ENCODE measurements at places on chromosomes 12 and 14.

GRCh38 chr12:103960616-103961227 lies 5.0 kb upstream of the TDG start:
- DNase-seq: no peak

DNA sequence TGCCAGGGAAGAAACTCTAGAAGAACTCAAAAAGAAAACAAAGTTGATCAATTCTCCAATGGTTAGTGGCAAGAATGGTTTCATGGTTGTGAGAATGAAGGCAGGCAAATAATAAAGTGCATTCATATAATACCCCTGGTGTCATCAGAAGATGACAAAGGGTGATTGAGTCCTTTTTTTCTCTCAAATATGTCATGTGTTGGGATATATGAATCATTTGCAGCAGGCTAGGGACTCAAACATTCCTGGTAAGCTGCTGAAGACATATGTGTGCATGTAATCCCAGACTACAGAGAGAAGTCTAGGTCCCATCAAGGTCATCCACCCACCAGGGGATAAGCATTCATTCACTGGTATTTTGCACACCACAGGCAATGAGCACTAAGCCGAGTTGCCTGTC lies 82.4 kb upstream of the MYF6 start:
- no peak for DNase-seq

- DNase-seq: no peak
Measured at GRCh38 chr12:96364092-96364700, 36.0 kb downstream of the CDK17 start.

DNA sequence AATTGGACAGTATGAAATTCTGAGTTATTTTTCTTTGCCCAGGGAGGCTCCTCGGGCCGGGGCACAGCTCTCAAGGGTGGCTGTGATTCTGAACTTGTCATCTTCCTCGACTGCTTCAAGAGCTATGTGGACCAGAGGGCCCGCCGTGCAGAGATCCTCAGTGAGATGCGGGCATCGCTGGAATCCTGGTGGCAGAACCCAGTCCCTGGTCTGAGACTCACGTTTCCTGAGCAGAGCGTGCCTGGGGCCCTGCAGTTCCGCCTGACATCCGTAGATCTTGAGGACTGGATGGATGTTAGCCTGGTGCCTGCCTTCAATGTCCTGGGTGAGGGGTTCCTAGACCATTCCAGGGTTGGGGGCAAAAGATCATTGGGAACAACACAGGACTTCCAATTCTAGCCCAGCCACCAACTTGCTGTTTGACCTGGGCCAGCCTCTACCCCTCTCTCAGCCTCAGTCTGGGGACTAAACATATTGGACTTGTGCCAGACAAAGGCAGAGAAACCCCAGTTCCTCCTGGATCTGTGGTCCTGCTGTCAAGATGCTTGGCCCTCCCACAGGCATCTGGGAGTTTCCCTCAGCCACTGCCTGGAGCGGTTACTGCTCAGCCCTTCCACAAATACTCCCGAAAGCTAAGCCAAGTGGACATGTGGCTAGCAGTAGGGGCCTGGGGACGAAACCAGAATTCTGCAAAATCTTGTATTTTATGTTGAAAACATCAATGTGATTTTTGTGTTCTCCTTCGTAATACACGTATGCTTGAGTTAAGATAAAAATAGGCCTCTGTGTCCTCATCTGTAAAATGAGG lies 3.5 kb downstream of the OAS3 start:
- DNase-seq: no peak

Data from esophagus squamous epithelium (tissue), 5 donors.